Cardiac muscle cell (in vitro differentiated cells and primary cell): ENCODE measurements at places on chromosomes 3 and 15. TPM values are rescaled to one million over a fixed set of nuclear protein-coding genes. Genes with fewer than 3 reads are reported as not detected.

GRCh38 chr3:37400945-37401344 lies 226.6 kb upstream of the LRRFIP2 start:
- DNase-seq, result no peak

- DNase-seq, result no peak
These were observed 160.8 kb downstream of the FBLN2 start for GRCh38 chr3:13709706-13710105.

- peak; percentile 18 for DNase-seq
These were observed 209.8 kb downstream of the GAP43 start for GRCh38 chr3:115833074-115833473.

- no peak for DNase-seq
These were observed 48.6 kb upstream of the DUSP7 start for GRCh38 chr3:52104684-52105640.

DNA sequence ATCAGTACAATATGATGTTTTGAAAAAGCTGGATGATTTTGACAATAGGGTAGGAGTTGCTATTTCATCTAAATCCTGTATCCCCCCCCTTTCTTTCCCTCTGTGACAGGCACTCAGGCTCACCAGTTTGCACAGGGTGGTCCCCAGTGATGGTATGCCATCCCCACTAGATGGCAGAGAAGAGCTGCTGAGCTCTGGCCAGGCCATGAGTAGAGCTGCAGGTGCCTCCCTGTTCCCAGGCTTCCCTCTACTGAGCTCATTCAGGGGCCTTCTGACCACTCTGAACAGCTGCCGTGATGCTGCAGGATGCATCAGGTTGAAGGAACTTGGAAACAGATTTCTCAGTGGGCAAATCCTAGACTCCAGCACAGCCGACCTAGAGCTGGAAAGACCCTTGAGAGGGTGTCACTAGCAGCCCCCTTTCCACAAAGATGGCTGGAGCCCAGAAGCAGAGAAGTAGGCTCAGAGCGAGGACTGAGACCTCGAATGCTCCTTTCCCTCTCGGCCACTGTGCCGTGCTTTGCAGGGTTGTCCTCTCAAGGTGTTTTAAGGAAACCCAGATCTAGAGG lies 45.1 kb downstream of the EFCAB12 start:
- peak; percentile 77 for DNase-seq

DNA sequence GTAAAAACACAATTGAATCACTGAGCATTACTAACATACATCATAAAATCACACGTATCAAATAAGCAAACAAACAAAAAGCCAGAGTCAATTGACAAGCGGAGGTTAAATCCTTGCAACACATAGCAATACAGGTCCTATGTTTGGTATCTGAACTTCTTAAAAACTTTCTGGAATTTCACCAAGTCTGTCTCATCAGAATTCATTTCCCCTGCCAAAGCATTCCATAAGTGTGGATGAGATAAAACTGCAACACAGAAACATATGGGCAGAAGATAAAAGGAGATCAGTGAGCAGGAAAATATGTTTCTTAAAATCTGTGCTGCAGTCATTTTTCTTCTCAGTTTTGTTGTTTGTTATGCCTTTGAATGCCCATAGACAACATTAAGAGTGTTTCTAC lies 1155.5 kb downstream of the TBL1XR1 start:
- DNase-seq, result peak; percentile 62

DNA sequence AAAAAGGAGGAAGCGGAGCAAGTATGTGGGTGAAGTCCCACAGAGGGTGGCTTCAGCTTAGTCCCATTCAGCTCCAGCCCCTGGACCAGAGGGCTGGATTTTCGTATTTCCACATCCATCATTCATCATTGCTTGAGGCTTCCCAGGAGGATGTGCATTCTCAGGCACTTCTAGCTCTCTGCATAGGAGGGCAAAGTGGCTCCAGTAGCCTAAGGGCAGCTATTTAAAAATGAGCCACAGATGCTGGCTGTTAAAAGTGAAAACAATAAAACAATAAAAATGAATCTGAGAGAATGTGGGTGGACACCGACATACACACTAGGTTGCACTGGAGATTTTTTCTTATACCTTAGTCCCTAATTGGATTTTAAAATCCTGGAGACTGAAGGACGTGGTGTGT lies 629.2 kb upstream of the ZNF385D start:
- DNase-seq, result no peak

- DNase-seq, result no peak
These were observed 20.8 kb downstream of the ATP13A3 start for GRCh38 chr3:194465920-194466570.

GRCh38 chr3:116337229-116337628 lies 108.1 kb downstream of the LSAMP start:
- no peak for DNase-seq

GRCh38 chr3:98766924-98767323 lies 3.8 kb downstream of the ST3GAL6 start:
- DNase-seq, result no peak

DNA sequence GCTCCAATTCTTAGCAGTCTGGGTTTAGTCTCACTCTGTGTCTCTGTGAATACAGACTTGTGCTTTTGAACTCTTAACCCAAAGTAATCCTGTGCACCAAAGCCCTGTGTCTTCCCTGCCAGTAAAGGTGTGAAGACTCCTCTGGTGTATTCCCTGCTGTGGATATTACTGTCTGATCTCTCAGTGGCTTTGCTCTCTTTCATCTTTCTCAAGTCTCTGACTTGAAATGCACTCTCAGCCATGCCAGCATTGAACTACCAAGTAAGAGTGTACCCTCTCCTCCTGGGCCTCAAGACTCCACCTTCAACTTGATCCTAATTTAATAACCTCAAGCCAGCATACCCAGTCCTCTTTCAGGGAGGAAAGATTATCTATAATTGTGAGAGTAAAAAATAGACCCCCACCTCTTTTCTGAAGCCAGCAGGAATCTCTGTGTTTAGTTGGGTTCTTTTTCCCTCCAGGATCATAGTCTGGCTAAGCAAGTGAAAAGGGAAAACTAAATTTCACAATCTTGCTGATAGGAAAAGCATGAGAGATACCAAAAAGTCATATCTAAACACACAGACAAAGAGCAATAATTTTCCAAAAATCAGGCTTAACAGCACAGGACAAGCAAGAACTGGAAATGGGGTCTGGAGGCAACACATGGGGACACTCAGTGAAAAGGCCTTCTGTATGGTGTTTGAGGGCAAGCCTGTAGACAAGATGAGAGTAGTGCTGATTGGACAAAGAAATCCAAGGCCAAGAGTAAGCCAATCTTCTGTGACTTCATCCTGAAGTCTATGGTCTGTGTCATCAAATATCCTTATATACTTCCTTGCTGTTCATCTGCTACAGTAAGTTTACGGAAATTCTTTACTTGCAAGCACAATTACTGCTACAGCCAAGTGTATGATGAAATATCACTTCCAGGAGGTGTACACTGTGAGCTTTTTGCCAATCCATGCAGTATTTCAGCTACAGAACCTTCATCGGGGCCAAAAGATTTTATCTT lies 296.1 kb upstream of the TGFBR2 start:
- no peak for DNase-seq

- DNase-seq, result peak; percentile 11
These were observed 31.4 kb downstream of the MKRN2 start for GRCh38 chr3:12588039-12589009.

- DNase-seq, result no peak
These were observed 314.7 kb downstream of the PYDC2 start for GRCh38 chr3:191775451-191776233.

DNA sequence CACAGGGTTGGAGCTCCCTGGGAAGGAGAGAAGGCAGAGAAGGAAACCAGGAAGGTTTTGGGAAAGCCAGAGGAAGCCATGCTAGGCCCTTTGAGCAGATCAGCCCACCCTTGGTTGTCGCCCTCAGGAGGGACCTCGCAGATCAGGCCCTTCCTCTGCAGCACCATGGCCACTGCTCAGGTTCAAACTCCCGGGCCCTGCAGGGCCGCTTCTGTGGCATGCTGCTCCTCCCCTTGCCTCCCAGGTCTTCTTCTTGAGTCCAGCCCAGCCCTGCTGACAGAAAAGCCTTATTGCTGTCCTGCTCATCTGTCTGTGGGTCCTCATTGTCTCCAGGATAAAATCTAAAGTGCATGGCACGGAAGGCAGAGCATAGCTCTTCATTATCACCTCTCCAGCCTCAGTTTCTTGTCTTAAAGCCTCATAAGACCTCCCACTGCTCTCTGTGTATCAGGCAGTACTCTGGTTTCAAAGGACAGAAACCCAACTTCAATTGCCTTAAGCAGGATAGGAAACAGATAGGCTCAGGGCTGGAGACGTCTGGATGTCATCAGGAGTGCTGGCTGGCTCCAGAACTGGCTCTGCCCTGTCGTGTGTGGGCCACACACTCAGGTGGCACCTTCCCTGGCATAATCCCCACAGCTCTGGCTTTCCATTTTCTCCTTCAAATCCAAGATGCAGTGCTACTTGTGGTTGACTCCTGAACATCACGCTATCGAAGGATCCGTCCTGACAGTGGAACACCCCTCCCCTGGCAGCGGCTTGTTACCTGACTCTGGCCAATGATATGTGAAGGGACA lies 118.5 kb downstream of the EEFSEC start:
- DNase-seq, result no peak

DNA sequence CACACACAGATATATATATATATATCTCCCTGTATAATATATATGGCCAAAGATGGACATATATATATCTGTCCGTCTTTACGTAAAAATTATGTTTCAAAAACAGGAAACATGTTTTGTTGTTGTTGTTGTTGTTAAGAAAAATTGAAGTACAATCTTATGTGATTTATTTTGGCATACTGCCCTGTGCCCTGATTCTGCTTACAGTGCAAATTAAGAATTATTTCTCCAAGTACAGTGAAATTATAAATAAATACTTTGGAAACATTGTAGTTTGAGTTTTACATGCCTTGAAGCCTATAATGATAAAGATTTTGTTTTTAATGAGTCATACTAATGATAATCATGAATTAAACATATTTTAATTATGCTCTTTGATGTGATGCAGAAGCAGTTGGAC lies 994.9 kb downstream of the DIPK2A start:
- DNase-seq, result no peak

GRCh38 chr3:53630547-53630946 lies 136.1 kb downstream of the CACNA1D start:
- DNase-seq, result no peak

DNA sequence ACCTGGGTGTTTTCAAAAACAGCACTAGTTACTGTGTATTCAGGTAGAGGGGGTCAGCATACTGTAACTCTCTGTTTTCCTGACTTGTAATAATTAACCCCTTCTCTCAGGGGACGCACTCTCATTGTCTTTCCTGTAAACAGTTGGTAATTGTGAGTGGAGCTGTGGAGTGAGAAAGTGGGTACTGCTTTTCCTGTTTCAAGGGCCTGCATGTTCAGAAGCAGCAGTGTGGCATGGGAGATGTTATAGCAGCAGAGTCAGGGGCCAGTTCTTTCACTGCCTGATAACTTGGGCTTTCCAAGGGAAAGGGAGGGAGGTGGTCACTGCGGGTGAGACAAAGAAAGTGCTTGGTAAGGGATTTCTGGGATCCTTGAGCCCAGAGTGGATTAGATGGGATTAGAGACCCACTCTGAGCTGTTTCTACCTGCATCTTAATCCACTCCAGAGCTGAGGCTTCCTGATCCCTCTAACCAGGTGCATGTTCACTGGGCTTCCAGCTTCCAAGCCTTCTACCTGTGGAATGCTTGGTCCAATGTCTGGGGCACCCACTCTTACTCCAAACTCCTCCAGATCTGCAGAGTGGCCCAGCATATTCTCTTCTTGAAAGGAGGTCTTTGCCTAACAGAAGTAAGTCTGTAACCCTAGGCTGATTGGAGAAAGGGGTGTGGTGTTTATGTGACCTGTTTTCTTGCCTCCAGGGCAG lies 105.2 kb downstream of the RPLP1 start:
- DNase-seq, result no peak

GRCh38 chr3:98612996-98613517 lies 19.6 kb upstream of the CPOX start:
- no peak for DNase-seq

DNA sequence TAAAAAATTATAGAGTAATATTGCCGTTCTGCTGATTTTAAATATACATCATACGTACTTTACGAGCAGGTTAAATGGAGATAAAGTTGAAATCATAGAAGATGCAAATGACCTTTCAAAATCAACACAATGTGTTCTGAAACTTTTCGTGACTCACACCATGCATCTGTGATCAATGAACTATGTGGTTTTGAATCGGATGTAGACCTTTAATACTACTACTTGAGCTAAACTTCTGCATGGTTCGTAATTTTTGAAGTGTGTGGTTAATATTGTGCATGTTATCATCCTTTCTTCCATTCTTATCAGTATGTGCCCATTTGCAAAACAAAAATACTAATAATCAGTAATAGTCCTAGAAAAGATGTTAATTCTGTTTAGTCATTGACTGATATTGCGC lies 58.9 kb downstream of the GASK1A start:
- DNase-seq, result no peak

GRCh38 chr3:49703443-49703927 lies 14.1 kb downstream of the RNF123 start:
- peak; percentile 72 for DNase-seq

- no peak for DNase-seq
These were observed 306.2 kb upstream of the ATP11B start for GRCh38 chr3:182487143-182487542.

DNA sequence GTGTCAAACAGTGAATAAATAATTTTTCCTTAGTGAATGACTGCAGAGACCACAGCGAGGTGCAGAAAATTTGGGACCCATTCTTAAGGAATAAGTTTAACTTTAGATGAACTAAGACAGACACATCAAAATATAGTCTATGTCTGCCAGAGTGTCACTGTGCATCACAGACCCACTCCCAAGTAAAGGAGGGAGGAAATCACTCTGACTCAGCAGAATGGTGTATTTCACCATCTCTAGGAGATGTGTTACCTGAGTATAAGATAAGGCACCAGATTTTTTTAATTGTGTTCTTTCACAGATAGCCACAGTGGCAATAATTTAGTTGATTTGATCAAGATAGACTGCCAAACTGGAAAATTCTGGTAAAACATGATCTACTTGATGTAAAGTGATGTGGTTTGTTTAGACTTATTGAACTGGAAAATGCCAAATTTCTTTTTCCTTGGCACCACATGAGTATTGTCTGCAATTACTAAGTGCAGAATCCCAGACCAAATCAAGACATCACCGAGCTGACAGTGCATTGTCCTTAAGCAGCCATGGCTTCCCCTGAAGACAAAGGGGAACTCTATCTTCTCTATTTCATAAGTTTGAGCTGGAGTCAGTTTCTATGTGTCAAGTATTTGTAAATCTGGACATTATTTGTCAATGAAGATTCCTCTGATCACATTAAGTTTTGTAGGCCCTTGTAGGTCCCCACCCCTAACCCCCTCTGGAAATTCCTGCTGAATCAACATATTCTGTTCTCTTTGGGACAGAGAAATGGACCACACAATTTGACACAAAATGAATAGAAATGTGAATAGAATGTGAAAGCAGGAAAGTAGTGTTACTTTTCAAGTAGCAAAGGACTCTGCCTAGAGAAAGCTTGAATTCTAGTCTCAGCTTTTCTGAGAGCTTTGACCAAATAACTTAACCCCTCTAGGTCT lies 47.6 kb downstream of the TIPARP start:
- no peak for DNase-seq

Gene CCR3
- total RNA-seq, result not detected in 2 replicates

Gene ADAMTSL3
- total RNA-seq, result 0.88 and 2.0 TPM in 2 replicates

Gene ZSCAN29
- total RNA-seq, result 27.1 and 29.8 TPM in 2 replicates

Gene FGD5
- total RNA-seq, result 0.74 and 1.1 TPM in 2 replicates

Gene FAN1
- 20.5 and 26.8 TPM in 2 replicates for total RNA-seq

Gene FAM81A
- total RNA-seq, result 1.8 and 3.2 TPM in 2 replicates

Gene ATP13A5
- total RNA-seq, result not detected in 2 replicates

Gene PPP1R2
- total RNA-seq, result 127 and 474 TPM in 2 replicates

Gene SLC51A
- not detected in 2 replicates for total RNA-seq

Gene LRRN1
- 0.85 and 3.0 TPM in 2 replicates for total RNA-seq

Gene SAMD7
- total RNA-seq, result not detected in 2 replicates
